ENCODE measurements at places on chromosomes 4 and X.

GRCh38 chrX:23901805-23902204, 5.9 kb downstream of the APOO start:
- no peak for DNase-seq

- no peak for DNase-seq
These were observed 53.6 kb downstream of the BLTP1 start for GRCh38 chr4:122205687-122206086.

DNA sequence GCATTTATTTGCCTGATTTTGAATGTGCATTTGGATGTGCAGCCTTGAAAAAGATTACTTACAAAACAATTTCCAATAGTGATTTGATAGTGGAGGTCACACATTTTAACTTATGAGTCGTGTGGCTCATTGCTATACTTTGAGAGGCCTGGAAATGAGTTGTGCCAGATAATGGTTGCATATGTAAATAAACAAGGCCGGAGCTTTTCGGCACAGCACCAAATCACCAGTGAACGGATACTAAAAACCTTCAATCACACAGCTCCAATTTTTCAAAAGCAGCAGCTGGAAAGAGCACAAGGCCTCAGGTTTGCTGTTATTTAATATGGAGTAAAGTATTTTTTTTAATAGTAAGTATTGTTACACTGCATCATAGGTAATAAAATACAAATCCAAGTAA, 57.2 kb downstream of the NPY5R start:
- DNase-seq, result no peak

DNA sequence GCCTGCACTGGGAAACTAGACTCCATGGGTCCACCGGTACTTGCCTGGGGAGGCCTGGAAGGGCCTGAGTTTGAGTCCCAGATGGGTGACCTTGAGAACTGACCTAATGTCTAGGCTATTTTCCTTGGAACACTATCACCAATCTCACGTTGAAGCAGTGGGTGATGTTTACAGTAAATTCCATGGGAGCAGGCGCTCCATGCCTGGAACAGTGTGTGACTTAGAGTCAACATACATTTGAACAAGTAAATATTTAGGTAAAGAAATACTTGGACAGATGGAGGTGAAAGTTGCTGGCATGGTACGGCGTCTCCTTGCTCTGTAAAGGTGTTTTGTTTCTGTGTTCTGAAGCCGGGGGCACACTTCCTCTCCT, 47.5 kb downstream of the TBC1D14 start:
- no peak for DNase-seq
